ENCODE measurements at places on chromosomes 7 and 10.

DNA sequence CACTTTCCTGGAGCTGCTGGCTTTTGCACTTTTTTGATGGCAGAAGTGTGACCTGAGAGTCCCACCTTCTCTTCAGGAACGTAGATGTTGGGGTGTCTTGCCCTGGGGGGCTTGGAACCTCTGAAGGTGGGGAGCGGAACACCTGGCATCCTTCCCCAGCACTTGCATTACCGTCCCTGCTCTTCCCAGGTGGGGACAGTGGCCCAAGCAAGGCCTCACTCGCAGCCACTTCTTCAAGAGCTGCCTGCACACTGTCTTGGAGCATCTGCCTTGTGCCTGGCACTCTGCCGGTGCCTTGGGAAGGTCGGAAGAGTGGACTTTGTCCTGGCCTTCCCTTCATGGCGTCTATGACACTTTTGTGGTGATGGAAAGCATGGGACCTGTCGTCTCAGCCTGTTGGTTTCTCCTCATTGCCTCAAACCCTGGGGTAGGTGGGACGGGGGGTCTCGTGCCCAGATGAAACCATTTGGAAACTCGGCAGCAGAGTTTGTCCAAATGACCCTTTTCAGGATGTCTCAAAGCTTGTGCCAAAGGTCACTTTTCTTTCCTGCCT is 31.1 kb downstream of the PFKFB3 start:
- DNase-seq: no peak

- no peak for DNase-seq
Measured at GRCh38 chr10:124262234-124262865, 156.4 kb downstream of the OAT start.

- no peak for DNase-seq
Measured at GRCh38 chr10:200405-200804, 65.2 kb downstream of the ZMYND11 start.

- no peak for DNase-seq
Measured at GRCh38 chr10:95478185-95478584, 83.0 kb downstream of the SORBS1 start.

GRCh38 chr10:22414146-22414545 is 68.8 kb downstream of the SPAG6 start:
- DNase-seq: no peak

GRCh38 chr10:2921956-2922680 is 145.2 kb upstream of the PFKP start:
- DNase-seq: no peak

- DNase-seq: peak; percentile 2
Measured at GRCh38 chr10:95755511-95756004, 405 bp upstream of the ENTPD1 start.

DNA sequence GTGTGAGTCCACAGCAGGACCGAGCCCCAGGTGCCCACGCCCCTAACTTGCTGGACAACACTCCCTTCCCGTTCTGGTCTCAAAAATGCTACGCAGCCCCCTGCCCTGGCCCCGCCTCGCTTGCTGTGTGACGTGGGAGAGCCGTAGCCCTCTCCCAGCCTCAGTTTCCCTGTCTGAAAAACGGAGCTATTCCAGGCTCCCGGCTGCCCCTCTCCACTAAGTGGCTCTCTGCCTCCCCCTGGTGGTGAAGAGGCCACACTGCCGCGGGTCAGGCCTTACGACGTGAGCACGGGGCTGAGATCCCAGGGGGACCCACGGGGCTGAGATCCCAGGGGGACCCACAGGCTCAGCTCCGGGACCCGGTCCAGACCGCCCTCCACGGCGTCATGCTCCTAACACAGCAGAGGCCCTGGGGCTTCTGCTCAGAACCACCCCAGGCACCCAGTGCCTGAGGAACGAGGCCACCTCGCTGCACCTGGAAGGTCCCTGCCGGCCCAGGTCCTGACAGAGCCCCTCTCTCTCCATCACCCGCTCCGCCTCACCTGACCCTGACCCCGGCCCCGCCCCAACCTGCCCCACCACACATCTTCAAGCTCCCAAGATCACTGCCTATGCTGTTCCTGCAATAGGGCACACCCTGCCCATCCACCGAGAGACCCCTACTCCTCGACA is 26.7 kb downstream of the MICALL2 start:
- DNase-seq: peak; percentile 29

DNA sequence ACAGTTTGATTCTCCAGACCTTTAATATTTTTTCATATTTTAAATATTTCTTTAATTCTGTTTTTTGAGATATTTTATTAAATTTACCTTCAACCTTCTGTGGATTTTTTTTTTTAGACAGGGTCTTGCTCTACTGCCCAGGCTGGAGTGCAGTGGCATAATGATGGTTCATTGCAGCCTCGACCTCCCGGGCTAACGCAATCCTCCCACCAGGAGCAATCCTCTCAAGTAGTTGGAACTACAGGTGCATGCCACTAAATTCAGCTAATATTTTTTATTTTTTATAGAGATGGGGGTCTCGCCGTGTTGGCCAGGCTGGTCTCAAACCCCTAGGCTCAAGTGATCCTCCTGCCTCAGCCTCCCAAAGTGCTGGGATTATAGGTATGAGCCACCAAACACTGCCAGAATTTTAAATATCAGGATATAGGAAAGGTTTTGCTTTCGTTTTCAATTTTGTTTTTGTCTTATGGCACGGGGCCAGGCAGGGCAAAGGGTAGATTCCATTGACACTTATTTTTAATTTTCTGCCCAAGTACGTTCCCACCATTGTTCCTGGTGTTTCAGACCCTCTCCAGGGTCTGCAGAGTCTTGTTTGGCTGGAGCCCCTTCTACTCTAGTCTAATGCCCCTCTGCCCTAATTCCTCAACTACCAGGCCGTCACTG is 1.2 kb downstream of the TACC2 start:
- DNase-seq: no peak

- no peak for DNase-seq
Measured at GRCh38 chr7:17580856-17581255, 282.4 kb downstream of the AHR start.

GRCh38 chr7:8084836-8085235 is 116.2 kb downstream of the GLCCI1 start:
- no peak for DNase-seq

GRCh38 chr10:110779489-110779888 is 92.2 kb upstream of the PDCD4 start:
- DNase-seq: no peak

DNA sequence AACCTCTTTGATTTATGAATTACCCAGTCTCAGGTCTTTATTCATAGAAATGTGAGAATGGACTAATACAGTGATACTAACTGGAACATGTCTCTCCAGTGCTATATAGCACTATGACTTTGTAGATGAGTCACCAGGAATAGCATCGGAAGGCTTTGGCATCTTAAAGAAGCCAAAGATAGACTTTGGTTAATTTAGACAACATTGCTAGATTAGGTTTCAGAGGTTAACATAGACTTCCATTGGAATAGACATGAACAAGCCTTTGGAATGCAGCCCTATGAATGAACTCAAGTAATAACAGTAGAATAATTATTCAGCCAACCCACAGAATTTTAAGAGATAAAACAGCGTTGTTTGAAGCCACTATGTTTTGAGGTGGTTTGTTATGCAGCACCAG is 169.2 kb downstream of the HGF start:
- DNase-seq: no peak

GRCh38 chr7:96116173-96116572 is 205.7 kb downstream of the SLC25A13 start:
- DNase-seq: no peak

DNA sequence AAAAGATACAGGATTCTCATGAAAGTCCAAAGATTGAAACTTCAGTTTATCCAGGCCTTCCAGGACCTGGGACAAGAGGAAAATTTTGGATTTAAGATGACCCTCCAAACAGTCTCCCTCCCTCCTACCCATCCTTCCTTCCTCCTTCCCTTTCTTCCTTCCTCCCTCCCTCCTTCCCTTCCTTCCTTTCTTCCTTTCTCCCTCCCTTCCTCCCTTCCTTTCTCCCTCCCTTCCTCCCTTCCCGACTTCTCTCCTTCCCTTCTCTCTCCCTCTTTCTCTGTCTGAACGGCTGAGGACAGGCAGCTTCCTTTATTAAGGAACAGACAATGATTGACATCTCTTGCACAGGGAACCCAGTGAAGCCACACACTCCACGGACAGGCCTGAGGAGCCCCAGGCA is 23.3 kb downstream of the SFTPD start:
- DNase-seq: no peak
